Stimulated activated CD8-positive, alpha-beta memory T cell treated with anti-CD3 and anti-CD28 coated beads, Interleukin-7, amount 100 ng/mL, for 48 hours (primary cell): ENCODE measurements at places on chromosomes 2 and 18.

GRCh38 chr18:74063557-74063956, 84.1 kb downstream of the FBXO15 start:
- no peak for DNase-seq

DNA sequence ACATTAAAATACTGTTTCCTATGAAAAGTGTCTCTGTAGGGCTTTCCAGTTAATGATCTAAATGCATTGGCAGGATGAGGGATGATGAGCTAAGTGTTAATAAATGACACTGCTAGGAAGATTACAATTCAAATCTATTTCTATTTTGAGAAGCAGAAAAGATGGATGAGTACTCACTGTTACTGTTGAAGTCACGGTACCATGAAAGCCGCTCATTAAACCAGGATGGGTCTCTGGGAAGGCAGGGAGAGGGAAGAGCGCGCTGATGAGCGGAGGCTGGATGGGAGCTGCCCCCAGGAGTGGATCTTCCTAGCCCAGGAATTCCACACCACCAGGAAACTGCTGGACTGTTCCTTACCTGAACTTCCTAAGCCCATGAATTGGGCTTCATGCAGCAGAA, 27.1 kb upstream of the TXNDC2 start:
- DNase-seq: no peak

DNA sequence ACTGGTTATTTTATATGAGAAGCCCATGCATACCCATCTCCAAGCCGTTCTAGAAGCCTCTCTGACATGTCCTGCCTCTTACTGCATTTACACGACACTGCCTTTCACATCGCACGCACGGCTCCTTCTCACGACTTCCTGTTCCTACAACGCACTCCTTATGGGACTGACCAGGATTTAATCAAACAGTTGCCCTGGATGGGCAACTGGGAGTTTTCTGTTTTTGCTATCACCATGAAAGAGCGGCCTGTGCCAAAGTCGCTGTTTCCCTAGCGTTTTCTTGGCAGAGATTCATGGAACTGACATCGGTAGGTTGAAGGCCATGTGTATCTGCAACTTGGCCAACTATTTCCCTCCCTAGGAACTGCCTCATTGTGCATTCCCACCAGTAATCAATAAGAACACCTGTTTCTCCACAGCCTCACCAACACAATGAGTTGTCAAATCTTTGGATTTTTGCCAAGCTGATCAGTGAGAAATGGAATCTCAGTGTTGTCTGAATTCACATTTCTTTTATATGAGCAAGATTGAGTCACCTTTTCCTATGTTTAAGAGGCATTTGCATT, 97.2 kb upstream of the OTOS start:
- DNase-seq: no peak

- no peak for DNase-seq
Observed at GRCh38 chr2:219626540-219626939, 890 bp upstream of the SLC4A3 start.

- DNase-seq: no peak
Observed at GRCh38 chr2:26552641-26553374, 74.9 kb upstream of the OTOF start.

GRCh38 chr2:64763126-64763525, 109.4 kb upstream of the SERTAD2 start:
- DNase-seq: no peak

DNA sequence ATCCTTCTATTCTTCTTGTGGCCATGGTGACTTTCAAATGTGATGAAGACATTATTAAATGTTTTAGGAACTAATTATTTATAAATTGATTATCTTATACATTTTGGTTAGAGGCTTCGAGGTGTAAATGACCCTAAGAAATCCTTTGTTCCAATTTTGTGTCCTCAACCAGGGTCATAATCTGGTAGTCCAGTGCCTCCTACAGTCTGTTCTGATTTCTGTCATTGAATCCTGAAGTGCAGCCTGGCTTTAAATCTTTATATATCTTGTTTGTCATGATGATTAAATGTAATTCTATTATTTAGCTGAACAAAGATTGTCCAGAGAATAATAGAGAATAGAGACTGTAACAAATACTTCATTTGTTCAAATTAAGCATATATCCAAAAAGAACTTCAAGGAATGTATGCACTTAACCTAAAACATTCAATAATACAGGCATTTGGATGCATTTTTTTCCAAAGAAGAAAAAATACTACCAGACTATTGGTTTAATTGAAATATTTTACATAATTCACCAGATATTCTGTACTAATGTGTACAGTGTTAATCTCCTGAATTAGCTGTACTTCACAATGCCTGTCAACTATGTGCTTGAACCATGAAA, 89.8 kb downstream of the PRPF40A start:
- DNase-seq: no peak

- no peak for DNase-seq
Observed at GRCh38 chr2:48845684-48846083, 90.2 kb upstream of the LHCGR start.

- DNase-seq: no peak
Observed at GRCh38 chr2:160680974-160681373, 187.4 kb upstream of the RBMS1 start.

GRCh38 chr2:104476563-104476988, 377.3 kb upstream of the POU3F3 start:
- no peak for DNase-seq

DNA sequence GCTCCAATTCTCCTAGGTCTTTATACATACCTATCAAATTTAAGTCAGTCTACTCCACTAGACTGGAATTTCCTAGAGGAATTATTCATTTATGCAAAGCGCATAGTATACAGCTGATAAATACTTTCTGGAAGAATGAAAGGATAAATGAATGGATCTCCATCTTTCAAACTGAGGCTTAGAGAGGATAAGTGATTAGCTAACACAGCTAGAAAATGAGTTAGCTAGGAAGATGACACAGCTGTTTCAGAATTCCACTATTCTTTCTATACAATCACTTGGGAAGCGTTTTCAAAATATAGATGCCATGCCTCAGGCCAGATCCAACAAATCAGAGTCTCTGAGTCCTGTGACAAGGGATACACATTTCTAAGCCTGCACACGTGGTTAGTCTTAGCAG, 1146.6 kb upstream of the ZEB2 start:
- no peak for DNase-seq

DNA sequence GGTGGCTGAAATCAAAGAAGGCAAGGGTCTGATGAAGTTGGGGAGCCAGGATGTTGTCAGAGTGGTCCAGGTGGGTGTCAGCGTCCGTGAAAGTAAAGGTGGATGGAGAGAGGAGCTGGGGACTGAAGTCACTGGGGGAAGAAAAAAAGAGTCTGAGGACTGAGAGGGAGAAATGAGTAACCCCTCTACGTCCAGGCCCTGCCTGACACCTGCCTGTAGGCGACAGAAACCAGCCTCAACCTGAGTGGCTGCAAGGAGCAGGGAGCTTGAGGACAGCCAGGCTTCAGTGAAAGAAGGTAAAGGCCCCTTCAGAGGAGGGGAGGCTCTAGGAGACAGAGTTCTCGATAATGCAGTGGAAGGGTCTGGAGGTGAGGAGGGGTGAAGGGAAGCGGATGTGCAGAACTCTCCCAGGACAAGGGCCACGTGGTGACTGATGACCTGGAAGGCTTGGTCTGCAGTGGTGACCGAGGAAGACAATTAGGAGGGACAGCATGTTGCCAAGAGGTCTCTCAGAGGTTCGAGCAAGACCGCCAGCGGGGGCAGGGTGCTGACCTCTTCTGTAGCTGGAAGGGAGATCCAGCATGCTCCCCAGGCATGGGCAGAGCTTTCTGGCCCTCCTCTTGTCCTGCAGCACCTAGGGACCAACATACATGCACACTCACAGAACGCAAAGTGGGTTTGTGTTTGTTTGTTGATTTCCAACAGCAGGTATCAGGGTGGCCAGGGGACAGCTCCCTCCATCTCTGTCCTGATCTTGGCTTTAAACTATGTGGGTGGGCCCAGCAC, 86.6 kb upstream of the TMEM247 start:
- no peak for DNase-seq
